ENCODE measurements at places on chromosomes 6 and 20.
A peak's percentile ranks its signal among the peaks of the same experiment; 100 is the strongest.

- DNase-seq, result no peak
Measured at GRCh38 chr6:156175433-156175832, 601.7 kb upstream of the ARID1B start.

DNA sequence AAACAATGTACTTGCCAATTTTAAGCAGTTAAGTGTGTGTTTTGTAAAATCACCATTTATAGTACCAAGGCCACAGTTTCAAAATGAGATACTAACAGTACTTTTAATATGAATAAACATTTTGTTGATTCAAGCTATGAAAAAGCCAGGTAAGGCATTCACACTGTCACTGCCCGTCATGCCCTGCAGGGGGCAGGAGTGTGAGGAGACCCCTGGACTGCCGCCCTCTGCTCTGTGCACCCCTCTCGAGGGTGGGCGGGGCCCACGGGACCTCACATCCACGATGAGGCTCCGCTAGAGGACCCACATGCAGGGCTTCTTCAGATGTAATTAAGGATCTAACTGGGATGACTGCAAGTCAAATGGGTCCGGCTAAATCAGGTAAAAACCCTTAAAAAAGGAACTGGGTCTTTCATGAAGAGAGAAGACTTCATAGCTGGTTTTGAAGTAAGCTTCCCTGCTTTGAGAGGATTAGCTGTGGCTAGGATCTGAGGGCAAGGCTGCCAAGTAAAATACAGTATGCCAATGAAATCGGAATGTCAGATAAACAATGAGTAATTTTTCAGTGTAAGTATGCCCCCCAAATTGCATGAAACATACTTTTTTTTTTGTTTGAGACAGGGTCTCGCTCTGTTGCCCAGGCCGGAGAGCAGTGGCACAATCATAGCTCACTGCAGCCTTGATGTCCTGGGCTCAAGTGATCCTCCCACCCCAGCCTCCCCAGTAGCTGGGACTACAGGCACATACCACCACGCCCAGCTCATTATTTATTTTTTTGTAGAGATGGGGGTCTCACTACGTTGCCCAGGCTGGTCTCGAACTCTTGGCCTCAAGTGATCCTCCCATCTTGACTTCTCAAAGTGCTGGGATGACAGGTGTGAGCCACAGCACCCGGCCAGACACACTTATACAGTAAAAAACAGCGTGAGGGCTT lies 18.7 kb downstream of the DIDO1 start:
- DNase-seq, result peak; percentile 35

DNA sequence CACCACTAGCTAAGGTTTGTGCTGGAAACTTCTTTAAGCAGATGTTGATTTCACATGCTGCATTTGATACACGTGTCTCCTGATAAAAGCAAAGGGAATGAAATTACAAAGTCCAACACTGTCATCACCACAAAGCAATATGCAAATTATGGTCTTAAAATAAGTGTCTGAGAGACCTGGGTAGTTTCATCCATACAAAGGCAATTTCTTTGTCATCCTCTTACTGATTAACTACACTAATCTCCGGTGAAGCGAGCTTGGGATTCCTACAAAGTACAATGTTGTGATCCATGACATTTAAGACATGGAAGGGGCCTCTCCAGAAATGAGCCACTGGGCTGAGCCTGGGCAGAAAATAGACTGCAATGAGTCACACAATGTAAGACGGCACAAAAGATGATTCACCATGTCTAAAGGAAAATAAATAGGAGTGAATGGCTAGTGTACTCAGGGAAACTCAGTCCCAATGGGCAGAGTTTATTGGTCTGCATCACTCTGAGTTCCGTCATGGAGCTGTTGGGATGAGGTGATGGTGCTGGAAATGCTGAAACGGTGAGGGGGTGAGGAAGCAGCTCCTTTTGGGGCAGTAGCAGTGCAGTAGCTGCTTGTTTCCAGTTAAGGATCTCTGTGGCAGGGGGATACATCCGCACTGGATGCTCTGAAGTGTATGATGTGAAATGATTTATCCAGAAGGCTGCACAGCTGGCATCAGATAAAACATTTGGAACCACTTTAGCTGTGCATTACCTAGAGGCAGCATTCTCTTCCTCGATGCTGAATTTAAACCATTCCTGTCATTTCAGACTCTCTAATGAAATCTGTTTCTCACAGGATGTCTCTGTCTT lies 103.3 kb downstream of the IBTK start:
- DNase-seq, result no peak

GRCh38 chr20:10466325-10466724 lies 31.2 kb downstream of the SLX4IP start:
- DNase-seq, result no peak

- DNase-seq, result no peak
Measured at GRCh38 chr6:37537548-37537947, 37.9 kb upstream of the CCDC167 start.

- DNase-seq, result no peak
Measured at GRCh38 chr20:22830138-22830537, 205.0 kb upstream of the SSTR4 start.

- DNase-seq, result no peak
Measured at GRCh38 chr6:131769385-131770141, 38.3 kb upstream of the ENPP1 start.

DNA sequence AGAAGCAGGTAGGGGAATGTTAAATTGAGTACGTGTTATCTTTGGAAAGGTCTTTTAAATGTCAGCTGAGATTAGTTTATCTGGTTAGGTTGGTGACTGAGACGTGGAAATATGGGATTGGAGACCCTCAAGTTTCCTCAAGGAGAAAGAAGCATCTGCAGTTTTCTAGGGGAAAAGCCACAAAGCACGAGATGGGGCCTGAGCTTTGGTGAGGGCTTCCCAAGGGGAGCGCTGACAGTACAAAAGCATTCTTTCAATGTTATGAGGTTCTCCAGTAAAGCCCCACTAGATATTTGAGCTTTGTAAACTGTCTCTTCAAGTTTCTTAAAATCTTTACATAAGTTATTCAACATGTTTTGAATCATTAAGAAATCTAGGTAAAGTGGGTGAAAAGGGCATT lies 19.6 kb upstream of the HS3ST5 start:
- no peak for DNase-seq

DNA sequence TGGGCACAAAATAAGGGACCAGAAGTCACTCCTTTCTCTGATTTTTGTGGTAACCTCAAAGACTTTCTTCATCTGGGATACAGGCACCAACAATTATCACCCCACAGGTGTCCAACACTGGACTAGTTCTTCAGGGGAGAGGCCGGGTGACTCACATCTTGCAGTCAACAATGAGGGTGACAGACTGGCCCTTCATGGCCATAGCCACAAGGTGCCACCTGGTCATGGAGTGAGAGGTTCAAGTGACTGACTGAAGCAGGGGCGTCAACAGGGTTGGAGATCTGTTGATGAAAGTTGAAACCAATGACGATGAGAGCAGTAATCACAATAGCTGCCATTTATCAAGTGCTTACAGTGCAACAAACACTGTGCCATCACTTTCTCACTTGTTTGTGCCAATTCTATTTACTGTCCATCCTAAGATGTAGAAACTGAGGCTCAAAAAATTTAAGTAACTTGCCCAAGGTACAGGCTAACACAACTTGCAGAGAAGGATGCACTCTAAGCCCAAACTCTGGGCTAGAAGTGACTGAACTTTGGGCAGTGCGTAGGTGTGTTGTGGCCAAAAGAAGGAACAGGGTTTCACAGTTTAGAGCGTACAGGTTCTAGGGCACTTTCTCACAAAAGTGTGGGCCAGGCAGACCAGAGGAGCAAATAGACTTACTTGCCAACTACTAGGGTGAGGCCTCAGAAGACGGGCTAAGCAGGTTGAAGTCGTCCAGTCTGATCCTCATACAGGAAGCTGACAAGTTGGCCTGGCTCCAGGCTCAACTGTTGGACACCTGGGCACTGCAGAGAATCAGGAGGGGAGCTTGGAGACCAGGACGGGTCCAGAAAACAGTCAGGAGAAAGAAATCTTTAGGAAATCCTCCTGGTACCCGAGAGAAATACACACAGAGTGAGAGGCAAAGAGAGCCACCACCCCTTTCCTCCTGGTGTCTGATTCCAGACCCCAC lies 30.4 kb downstream of the HLA-DPB1 start:
- DNase-seq, result no peak

DNA sequence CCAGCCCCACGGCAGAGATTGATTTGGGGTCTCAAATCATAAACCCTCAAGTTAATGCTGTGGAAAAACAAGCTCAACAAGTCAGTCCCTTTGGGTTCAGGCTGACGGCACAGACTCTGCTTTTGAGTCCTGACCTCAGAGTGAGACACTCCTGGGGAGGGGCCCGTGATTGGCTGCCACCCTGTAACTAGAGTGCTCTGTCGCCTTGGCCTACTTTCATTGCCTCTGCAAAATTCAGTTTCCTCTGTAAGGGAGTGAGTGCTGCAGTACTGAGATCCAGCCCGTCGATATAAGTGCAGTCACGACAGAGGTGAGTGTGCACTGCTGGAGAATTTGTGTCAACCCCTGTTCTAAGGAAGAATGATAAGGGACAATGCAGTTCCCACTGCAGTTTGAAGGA lies 105.6 kb downstream of the ANKS1A start:
- DNase-seq, result no peak

- no peak for DNase-seq
Measured at GRCh38 chr6:94278146-94278545, 858.8 kb upstream of the EPHA7 start.

- no peak for DNase-seq
Measured at GRCh38 chr20:1930165-1930564, 35.0 kb downstream of the SIRPA start.

GRCh38 chr20:18973529-18974173 lies 160.1 kb downstream of the SCP2D1 start:
- no peak for DNase-seq

- DNase-seq, result no peak
Measured at GRCh38 chr6:56259234-56260077, 12.1 kb upstream of the COL21A1 start.

GRCh38 chr6:64712606-64713005 lies 994.4 kb downstream of the EYS start:
- no peak for DNase-seq

GRCh38 chr6:90078513-90079289 lies 184.4 kb downstream of the GJA10 start:
- DNase-seq, result peak; percentile 14

- no peak for DNase-seq
Measured at GRCh38 chr6:18492972-18493371, 105.8 kb downstream of the RNF144B start.

DNA sequence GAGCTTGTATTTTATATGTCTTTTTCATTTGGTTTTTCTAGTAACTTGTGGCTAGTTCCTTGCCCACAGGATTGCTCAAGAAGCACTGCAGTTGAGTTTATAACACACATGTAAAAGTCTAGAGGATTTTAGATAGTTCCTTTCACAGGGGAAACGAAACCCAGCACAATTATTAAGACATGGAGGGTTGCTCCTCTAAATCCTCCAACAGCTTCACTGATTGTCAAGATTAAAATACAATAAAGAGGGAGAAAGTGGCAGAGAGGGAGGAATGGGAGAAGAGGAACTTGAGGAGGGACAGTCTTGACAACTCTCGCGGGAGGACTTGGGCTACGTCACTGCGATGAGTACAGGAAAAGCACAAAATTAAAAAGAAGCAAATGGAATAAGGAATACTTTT lies 9.7 kb upstream of the TBC1D7 start:
- DNase-seq, result no peak

DNA sequence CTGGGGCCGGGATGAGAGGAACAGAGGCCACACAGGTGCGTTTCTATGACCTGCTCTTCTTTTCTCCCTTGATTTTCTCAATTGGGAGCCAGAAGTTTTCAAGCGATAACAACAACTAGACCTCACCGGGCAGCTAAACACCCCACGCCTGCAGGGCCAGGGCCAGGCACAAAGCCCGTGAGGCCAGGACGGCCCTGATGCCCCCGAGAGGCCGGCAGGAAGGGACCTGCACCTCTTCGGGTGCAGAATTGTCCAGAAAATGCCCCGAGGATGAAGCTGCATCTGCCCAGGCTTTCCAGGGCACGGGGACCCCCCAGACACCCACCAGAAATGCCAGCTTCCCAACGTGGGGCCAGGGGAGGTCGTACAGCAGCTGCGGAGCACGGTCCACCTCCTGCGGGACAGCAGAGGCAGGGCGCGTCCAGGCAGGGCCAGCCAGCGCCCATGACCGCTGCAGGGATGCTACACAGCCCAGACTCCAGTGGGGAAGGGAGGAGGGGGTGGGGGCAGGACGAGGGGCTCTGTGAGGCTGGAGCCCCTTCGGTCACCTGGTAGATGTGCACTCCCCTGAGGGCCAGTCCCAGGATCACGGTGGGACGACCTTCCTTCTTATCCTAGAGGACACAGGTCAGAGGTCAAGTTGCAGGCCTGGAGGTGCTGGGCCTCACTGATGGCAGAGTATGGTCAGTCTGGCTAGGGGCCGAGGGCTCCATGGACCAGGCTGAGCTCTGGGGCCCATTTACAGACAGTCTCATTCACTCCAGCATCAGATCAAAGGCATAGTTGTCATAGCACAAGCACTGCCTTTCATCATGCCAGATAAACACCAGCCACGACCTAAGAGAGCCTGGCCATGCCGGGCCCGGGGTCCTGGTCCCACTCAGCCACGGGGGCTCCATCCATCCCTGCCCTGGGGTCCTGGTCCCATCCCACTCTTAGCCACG lies 16.4 kb downstream of the FRMD1 start:
- no peak for DNase-seq

All from CD4-positive, alpha-beta T cell treated with Interferon gamma for 1 hour (primary cell).